NCI-H2081 treated with DMSO at 0.1 percent for 48 hours (cell line): ENCODE measurements at places on chromosomes 6 and 20.

DNA sequence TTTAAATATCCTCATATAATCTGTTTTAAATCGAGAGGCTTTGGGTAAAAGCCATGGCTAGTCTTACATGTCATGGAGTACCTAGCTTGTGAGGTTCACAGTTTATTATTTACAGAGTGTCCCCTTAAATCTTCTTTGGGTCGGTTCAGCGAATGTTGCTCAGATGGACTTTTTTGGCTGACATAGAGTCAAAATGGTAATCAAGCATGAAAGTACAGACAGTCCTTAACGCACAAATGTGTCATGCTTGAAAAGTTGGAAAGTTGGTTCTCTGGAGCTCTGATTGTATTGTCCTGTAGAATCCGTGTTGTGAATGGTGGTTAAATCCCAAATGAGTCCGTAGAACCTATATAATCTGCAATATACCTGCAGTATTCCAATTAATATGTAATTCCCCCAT, 22.0 kb downstream of the PTPN1 start:
- DNase-seq, result no peak

DNA sequence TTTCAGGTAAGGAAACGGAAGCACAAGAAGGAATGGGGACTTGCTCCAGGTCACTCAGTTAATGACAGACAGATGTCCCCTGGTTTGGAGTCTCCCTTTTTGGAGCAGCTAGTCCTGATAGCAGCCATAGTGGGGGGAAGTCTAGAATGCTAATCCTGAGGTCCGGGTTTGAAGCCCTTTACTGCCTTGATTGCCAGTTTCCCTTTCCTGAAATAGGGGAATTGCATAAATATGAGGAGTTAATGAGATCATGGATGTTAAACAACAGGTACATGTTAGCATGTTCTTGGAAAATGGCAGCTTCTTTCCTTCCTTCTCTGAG, 341 bp upstream of the TTPAL start:
- DNase-seq, result no peak

DNA sequence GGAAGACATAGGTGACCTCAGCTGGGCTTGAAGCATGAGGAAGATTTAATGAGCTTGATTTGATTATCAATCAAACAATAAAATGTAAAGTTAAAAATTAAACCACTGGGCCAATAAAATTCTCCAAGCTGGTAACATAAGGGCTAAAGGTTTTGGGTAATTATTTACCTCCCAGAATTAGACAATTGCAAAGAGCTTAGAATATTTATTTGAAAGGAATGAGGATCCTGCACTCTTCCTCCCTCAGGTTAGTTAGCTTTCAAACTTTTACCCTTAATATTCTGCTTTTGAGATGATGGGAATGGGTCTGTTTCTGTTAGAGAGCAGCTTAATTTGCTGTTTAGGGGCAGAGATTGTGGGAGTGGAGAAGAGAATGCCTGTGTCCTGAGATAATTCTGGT, at the start of gene SLC17A4:
Gene SLC17A4, plus strand, starts transcription at position 208 of the 400 bp plus-strand sequence. CDS start 7,221 bp downstream, outside the sequence.
- DNase-seq, result no peak

DNA sequence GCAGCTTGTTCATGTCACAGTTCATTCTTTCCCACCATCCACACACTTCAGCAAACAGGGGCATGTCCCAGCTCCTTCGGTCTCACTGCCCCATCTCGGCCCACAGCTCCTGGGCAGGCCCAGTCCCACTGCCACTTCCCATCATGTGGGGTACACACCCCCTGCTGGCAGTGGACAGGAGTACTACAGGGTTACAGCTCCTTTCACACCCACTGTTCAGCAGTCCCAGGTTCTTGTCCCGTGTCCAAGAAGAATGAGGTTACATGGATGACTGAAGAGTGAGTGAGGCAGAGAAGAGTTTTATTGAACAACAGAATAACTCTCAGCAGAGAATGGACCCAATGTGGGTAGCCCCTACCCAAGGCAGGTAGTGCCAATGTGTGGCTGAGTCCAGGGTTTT, 77.8 kb upstream of the SMLR1 start:
- no peak for DNase-seq

GRCh38 chr20:44587035-44587980, 4.9 kb downstream of the PKIG start:
- DNase-seq, result no peak

GRCh38 chr6:26056583-26057350, 30.5 kb upstream of the HFE start:
- DNase-seq, result no peak

- no peak for DNase-seq
Observed at GRCh38 chr20:33412484-33412838, 11.1 kb upstream of the CDK5RAP1 start.
